HFF-Myc (cell line): ENCODE measurements at places on chromosomes 2 and 18.

DNA sequence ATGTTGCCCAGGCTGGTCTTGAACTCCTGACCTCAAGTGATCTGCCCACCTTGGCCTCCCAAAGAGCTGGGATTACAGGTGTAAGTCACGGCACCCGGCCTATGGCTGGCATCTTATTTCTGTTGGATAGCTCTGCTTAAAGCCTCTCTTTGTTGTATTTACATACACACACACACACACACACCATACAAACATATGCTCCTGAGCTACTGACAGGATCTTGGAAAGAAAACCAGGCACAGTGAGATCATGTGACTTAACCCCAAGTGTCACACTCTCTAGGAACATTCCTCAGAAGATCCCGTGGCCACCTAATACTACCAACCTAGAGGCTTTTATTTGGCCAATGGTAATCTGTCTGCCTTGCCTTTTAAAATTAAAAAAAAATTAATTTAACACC is 85.1 kb upstream of the HAAO start:
- no peak for DNase-seq

DNA sequence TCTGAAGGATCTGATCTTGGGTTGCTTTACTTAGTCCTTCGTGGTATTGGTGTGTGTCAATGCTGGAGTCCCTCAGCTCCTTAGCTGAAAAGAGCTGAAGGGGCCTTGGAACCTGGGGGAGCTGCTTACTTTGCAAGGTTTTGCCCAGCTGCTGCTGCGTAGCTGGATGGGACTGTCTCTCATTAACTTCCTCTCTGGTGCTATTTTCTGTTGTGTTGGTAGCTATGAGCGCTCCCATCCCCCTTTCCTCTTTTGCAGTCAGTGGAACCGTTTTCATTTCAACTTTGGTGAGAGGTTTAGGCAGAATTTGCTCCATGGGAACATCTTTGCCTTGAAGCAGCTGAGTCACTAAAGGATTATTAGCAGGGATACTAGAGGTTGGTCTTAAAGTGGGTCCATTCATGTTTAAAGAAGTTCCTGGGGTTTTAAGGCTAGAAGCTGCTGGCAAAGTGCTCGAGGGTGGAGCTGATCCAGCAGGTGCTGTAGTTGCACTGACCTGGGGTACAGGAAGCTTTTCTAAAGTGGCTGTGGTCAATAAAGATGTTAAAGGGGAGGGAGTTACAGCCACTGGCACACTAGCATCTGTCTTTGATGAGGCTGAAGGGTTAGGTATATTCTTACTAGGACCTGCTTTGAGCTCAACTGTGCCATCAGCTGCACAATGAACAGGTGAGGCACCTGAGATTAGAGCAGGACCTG is 69.9 kb upstream of the DTNB start:
- no peak for DNase-seq

- no peak for DNase-seq
Observed at GRCh38 chr18:24016643-24017042, 2.1 kb downstream of the TTC39C start.

GRCh38 chr2:237861875-237862527 is 2.6 kb downstream of the RAMP1 start:
- DNase-seq = no peak

- peak; percentile 59 for DNase-seq
Observed at GRCh38 chr2:99811544-99811943, 321.7 kb upstream of the REV1 start.

DNA sequence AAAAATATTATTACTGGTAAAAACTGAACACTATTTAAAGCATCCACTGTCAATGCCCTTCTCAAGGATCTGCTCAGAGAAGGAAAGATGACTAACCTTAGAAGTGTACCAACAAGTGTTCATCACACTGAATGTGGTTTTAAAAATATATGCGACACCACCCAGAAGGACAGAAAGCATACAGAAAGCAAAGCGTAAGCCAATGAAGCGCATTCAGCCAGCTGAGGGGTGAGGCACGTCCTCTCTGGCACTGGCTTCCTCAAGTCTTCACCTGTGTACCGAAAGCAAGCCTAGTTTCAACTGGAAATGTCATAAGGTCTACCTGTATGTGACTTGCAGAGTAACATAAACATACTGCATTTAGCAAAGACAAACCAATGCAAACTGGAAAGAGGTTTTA is 88.8 kb downstream of the PSMG2 start:
- no peak for DNase-seq

- DNase-seq = no peak
Observed at GRCh38 chr2:109067631-109068125, 61.3 kb upstream of the SH3RF3 start.

GRCh38 chr2:210366675-210367080 is 51.7 kb upstream of the MYL1 start:
- DNase-seq = no peak

DNA sequence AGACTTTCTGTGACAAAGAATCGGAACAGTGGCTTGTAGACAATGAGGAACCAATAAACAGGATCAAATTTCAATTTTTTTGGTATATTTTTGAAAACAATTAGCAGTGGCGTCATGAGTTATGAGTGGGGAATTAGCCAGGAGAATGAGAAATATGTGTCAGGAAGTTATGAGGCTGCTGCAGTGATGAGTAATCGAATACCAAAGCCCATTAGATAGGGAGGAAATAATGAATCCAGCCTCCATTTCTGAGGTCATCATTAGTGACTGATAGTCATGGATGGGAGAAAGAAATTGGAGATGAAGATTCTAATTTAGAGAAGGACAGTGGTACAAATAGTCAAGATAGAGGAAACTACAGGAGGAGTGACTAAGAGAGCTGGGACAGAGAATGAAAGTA is 673.1 kb upstream of the VRK2 start:
- peak; percentile 1 for DNase-seq

DNA sequence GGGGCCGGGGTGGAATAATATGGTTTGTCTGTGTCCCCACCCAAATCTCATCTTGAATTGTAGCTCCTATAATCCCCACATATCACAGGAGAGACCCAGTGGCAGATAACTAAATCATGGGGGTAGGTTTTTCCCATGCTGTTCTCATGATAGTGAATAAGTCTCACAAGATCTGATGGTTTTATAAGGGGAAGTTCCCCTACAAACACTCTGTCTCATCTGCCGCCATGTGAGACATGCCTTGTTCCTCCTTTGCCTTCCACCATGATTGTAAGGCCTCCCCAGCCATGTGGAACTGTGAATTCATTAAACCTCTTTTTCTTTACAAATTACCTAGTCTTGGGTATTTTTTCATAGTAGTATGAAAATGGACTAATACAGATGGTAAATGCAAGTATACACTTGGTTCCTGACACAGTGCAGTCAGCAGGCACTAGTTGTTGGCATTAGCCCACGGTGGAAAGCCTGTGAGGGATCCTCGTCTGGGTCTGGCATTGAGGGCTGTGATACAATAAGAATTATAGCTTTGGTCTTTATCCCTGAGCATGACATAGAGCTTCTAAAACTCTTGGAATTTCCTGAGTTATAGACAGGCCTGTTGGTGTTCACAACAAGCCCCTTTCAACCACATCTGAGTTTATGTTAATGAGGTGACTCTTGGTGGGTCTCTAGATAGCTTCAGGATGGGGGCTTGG is 135.8 kb downstream of the CABLES1 start:
- DNase-seq = no peak

- no peak for DNase-seq
Observed at GRCh38 chr2:138931284-138932256, 151.4 kb upstream of the NXPH2 start.

DNA sequence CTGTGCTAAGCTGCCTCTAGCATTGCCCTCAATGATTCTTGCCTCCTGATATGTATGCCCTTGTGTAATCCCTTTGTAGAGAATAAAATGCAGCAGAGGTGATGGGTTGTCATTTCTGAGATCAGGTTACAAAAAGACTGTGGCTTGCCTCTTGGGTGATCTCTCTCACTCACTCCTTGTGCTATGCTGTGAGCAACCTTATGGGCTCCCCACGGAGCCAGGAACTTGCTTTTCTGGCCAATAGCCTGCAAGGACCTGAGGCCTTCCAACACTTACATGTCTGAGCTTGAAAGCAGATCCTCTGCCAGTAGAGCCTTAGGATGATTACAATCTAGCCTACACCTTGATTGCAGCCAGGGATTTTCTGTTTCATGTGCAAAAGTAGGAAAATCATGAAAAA is 123.1 kb upstream of the XIRP2 start:
- DNase-seq = no peak

- no peak for DNase-seq
Observed at GRCh38 chr2:173196080-173196479, 120.4 kb downstream of the MAP3K20 start.

GRCh38 chr2:102848366-102848839 is 86.6 kb downstream of the TMEM182 start:
- DNase-seq = no peak

DNA sequence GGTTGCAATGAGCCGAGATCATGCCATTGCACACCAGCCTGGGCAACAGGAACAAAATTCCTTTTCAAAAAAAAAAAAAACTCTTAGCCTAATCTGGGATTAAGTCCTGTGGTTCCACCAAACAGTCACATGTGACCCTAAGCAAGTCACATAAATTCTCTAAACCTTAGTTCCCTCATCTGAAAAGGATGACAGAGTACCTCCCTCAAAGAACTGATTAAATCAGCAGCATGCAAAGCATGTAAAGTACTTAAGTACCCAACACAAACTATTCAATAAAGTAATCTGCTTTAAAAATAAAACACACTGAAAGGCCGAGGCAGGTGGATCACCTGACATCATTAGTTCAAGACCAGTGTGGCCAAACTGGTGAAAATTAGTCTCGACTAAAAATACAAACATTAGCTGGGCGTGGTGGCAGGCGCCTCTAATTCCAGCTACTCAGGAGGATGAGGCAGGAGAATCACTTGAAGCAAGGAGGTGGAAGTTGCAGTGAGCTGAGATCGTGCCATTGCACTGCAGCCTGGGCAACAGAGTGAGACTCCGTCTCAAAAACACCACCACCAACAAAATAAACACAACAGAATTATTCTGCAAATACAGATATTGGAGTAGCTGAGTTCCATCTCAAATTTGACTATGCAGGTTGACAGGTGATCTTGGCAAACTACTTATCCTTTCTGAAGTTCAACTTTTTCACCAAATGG is 7.0 kb downstream of the USP34 start:
- no peak for DNase-seq

GRCh38 chr2:70546376-70546775 is 7.2 kb downstream of the TGFA start:
- no peak for DNase-seq
